ENCODE measurements at places on chromosomes 2 and 18.

- no peak for DNase-seq
Observed at GRCh38 chr2:94993176-94994062, 32.1 kb upstream of the MAL start.

DNA sequence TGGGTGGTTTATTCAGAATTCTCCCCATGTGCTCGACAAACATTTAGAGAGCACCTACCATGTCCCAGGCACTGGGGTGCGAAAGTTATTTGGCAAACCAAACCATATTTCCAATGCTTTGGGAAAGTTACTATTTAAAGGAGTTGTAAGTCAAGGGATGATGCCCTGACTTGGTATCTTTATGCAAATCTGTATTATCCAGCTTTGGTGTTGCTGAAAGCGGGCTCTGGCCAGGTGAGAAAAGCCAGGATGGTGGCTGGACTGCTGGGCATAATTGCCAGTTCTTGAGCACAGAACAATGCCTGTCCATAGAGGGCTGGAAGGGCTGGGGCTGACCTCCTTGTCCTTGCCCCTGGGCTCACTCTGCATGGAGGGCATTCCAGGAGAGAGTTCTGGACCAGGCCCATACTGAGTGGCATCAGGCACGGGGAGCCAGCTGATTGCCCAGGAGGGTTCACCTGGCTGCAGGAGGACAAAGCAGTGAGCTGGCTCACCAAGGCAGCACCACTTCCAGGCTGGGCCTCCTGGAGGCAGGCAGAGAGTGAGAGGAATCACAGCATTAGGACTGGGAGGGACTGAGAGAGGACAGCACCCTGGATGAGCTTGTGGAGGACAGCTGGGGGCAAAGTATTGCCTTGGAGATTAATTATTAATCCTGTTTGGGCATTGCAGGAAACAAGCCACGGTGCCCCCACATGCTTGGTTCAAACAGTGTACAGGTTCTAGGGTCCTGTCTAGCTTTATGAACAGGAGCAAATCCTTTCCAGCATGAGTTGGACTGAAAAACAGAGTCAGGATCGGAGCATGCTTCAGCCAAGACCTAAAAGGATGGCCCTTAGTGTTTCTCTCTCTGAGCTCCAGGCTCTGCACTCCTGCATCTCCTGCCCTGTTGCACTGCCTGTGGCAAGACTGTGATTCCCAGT is 7.1 kb downstream of the KHK start:
- no peak for DNase-seq

DNA sequence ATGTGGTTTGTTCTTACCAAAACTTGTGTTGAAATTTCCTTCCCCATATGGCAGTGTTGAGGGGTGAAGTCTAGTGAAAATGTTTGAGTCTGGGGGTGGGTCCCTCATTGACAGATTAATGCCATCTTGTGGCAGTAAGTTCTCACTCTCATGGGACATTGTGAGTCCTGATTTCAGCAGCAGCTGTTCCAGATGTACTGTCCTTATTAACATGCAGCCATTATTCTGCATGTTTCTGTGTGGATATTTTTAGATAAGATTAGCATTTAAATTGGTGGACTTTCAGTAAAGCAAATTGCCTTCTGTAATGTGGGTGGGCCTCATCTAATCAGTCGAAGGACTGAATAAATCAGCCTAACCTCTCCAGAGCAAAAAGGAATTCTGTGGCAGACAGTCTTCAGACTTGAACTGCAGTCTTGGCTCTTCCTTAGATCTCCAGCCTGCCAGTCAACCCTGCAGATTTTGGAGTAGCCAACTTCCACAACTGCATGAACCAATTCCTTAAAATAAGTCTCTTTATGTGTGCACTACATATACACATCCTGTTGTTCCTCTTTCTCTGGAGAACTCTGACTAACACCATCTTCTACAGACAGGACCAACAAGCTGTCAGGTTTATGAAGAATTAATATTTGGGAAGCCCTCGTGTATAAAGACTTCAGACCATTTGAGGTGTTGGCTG is 138.7 kb upstream of the ZNF516 start:
- no peak for DNase-seq

GRCh38 chr2:64699712-64700111 is 46.0 kb upstream of the SERTAD2 start:
- DNase-seq: no peak

DNA sequence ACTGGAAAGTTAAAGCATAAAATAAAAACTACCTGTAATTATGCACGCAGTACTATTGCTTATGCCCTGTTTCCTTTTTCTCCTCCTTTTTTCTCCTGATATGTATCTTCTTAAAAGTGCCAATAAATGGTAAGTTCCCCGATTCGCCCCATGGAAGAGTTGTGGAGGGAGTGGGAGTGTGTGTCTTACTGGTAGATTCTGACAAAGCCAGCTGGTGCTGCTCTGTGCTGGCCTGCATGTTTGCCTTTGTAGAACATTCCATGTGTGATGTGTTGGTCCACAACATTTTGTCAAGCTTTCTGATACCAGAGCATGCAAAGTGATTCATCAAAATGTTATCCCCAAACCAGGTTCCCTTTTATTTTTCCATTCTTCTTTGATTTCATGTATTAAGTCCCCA is 356.9 kb upstream of the RAB12 start:
- DNase-seq: no peak

DNA sequence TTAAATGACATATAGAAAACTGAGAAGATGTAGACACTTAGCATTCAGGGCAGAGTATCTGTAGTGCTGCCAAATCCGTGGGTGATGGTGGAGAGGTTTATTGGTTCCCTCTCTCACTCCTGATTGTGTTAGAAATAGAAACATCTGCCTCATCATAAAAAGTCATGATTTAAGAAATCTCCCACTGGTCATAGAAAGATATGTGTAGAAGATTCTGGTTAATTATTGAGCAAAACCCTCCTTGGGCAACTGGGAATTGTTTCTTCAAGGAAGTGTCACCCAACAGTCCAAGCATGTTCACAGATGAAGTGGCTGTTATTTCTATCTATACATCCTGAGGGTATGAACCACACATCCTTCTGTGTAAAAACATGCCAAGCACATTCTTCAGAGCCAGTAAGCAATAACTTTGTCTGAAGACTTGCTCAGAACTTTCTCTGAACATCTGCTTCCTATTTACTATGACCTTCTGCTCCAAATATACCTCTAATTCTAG is 33.6 kb upstream of the CHRNA1 start:
- no peak for DNase-seq

DNA sequence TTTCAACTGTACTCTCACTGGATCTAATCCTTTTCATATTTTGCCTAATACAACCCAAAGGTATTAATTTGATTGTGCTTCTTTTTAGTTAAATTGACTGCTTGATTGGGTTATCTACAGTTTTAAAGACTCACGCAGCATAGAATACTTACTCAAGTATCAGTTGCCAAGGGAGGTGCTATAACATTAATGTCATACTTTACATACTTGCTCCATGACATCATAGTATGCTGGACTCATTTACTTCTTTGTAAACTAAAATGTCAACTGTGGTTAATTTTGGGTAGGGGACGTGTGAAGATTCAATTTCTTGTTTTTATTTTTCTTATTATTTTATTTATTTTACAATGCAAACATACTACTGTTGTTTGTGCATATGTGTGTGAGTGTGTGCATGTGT is 716.2 kb upstream of the VRK2 start:
- DNase-seq: no peak

DNA sequence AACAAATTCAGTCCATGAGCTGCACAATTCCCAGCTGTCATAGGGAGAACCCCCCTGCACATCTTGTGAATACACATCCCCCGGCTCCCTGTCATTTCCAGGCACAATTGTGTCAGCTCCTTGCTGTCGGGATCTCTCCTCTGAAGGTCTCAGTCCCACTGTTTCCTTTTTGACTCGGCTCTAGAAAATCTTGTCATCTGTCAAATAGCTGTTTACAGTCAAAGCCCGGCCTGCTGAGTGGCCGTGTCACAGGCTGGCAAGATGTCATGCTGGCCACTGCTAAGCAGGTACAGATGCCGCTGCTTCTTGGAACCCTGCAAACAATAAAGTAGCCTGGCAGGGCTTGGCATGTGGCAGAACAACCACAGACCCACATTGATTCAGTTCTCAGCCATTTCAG is 61.7 kb downstream of the LYPD1 start:
- DNase-seq: no peak

Measured in hematopoietic multipotent progenitor cell treated with erythropoietin and hydrocortisone succinate and interleukin-3 and kit ligand, for 17 days (in vitro differentiated cells).